Breast epithelium (tissue), 4 donors: ENCODE measurements at places on chromosomes 4 and X.

DNA sequence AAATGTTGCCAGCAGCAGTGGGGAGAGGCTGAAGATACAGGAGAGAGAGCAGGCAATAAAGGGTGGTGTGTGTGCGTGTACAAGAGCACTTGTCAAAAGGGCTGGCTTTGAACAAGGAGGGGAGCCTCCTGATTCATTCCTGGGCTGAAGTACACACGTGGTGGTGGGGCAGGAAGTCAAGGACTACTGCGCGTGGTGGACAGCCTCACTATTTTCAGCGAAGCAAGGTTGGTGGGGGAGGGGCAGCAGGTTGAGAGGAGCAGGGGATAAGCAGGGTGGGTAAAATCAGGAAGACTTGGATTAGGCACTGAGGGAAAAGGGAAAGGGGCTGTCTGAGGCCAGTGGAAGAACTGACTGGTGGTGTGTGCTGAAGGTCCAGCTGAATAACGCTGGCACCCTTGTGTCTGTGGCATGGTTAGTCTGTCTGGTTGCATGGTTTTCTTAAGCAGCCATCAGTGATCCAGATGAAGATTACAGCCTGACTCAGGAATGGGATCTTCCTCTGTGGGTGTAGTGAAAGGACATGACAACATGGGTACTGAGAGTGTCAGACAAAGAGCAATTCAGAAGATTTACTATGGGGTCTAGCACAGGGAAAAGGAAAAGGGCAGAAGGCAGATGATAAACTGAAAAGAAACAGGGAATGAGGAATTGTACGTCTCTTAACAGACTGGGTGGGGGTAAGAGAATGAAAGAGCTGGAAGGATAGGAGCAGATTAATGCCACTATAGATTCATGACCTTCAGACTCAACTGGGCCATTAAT lies 149.8 kb downstream of the CHM start:
- no peak for DNase-seq

DNA sequence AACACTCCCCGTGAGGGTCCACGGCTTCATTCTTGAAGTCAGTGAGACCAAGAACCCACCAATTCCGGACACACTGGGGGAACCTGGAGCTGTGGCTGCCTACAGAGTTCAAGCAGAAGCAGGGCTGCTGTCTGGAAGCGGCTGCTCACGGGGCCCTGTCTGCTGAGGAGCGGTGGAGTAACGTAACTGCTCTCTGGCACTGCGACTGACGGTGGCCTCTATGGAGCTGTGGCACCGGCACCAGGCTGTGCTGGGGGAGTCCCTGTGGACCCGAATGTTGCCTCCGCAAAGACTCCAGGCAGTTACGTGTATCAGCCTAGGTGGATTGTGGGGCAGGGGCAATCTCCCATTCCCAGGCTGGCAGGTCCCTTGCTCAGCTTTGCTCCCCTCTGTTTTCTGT lies 703.3 kb upstream of the FRG1 start:
- no peak for DNase-seq

GRCh38 chr4:12122316-12122715 lies 693.6 kb upstream of the HS3ST1 start:
- no peak for DNase-seq

DNA sequence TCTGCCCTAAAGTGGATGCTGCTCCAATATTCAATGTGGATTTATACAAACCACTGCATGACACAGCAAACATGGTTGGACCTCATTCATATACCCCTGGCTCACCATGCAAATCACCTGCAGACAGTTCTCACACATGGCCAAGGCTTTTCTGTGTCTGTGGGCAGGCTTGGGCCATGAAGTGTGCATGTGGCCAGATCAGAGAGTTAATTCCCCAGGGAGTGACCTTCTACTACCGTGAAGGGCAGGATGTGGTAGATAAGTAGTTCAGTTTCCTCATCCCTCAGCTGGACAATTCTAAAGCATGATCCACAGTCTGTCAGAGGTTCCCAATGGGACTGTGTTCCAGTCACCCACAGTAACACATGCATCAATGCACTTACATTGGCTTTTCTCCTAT lies 24.6 kb upstream of the BCLAF3 start:
- no peak for DNase-seq

- peak; percentile 48 for DNase-seq
Observed at GRCh38 chr4:52643785-52644244, 15.3 kb downstream of the USP46 start.

GRCh38 chrX:69119122-69119521 lies 46.1 kb downstream of the PJA1 start:
- DNase-seq = no peak

GRCh38 chr4:137881641-137882040 lies 349.3 kb upstream of the PCDH18 start:
- DNase-seq = no peak

- DNase-seq = no peak
Observed at GRCh38 chr4:11701966-11702725, 273.5 kb upstream of the HS3ST1 start.

DNA sequence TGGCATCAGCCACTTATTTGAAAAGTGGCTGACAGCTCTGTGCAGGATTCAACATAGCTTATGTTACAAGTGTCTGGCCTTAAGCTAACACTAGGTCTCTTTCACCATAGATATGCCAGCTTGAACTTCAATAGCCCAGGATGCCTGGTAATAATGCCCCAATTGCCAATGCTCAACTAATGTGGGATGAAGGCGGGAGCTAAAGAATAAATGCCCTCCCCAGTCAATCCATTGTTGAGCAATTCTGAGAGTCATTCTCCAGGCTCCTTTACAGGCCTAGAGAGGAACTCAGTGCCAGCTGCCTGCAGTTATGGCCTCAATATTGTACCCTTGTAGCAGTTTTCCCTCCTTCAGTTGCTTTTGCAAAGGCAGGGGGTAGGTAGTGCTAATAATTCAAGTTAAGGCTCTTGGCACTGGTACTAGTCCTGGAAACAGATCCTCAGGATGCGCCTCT lies 460.2 kb downstream of the GABRG1 start:
- no peak for DNase-seq

- DNase-seq = no peak
Observed at GRCh38 chr4:2859514-2859913, 15.9 kb downstream of the ADD1 start.

DNA sequence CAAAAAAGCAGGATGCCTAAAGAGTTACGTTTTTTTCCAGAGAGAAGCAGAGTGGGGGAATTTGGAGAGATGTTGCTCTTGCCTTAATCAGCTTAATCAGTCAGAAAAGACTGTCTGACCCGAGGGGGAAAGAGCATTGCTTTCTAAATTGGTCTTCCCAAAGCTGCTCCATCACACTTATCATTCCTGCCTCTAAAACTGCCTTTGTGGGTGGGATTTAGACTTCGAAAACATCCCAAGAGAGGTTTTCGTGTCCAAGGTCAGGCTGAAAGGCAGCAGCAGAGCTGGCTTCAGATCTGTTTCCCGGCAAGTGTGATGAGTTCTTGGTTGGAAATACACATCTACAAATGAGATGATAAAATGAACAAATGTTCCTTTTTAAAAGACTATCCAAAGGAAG lies 155.2 kb downstream of the SH2D1A start:
- DNase-seq = no peak

GRCh38 chr4:26343038-26343398 lies 22.2 kb downstream of the RBPJ start:
- DNase-seq = no peak

GRCh38 chr4:25159837-25160713 lies at the start of gene SEPSECS:
SEPSECS (minus strand) TSS chr4:25160449; CDS start chr4:25160369, 80 bp downstream.
- peak; percentile 98 for DNase-seq
